ENCODE measurements at places on chromosomes 4 and X.

GRCh38 chr4:866761-867390, 40.9 kb upstream of the CPLX1 start:
- no peak for DNase-seq

DNA sequence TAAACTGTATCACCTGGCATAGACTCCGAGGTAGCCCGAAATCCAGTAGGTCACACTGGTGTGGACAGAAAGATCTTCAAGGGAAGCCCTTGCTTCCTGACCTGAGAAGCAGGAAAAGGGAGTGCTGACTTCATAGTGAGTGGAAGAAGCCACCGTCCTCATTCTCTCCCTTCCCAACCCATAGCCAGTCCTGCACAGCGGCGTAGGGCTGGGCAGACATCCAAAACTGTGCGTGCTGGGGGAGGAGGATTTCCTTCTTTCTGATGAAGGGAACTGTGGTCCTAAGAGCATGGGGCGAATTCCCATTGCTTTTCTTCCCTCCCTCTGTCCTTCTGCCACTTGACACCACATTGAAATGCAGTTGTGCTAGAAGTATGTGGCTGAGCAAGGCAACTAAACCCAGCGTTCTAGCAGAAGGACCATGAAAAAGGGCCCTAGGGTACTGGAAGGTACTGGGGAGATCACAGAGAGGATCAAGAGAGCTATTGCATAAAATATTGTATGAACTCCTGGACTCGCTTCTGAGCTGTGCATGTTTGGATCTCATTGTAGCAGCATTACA, 66.9 kb downstream of the STOX2 start:
- no peak for DNase-seq

- DNase-seq, result no peak
These were observed 31.6 kb downstream of the CYTL1 start for GRCh38 chr4:4987656-4988055.

- DNase-seq, result no peak
These were observed 1052.6 kb downstream of the ADGRL3 start for GRCh38 chr4:62252728-62253127.

DNA sequence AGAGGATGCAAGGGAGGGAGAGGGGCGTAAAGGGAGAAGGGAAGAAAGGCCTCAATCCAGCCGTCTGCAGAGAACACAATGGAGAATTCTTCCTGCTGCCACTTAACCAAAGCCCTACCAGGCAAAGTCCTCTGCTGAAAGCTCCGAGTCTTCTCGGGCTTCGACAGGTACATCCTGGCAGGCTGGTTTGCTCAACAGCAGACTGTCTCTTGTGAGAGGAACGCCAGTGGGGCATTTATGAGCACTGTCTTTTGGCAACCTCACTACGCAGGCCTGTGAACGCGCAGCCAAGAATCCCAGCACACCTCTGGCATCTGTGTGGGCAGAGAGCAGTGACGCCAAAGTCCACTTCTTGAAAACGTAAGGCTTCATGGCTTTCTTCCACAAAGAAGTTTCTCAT, 207.5 kb upstream of the FAM9B start:
- DNase-seq, result no peak

DNA sequence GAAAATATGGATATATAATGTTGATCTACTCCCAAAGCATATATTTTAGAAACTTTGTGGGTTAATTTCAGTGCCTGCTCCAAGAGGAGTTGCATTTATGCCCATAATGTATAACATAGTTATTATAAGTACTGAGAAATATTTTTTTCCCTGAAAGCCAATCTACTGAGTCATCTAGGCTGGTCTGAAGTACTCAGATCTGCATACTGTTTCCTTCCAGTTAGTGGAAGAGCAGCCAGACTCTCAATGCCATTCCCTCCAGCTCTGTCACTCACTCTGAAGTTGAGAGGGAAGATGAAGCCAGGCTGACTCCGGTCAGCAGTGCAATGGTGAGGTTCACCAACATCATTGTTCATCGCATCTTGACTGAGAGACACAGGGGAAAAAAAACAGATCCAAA, 505.1 kb downstream of the PPARGC1A start:
- DNase-seq, result no peak

GRCh38 chr4:2900741-2901140, 57.1 kb downstream of the ADD1 start:
- DNase-seq, result no peak

DNA sequence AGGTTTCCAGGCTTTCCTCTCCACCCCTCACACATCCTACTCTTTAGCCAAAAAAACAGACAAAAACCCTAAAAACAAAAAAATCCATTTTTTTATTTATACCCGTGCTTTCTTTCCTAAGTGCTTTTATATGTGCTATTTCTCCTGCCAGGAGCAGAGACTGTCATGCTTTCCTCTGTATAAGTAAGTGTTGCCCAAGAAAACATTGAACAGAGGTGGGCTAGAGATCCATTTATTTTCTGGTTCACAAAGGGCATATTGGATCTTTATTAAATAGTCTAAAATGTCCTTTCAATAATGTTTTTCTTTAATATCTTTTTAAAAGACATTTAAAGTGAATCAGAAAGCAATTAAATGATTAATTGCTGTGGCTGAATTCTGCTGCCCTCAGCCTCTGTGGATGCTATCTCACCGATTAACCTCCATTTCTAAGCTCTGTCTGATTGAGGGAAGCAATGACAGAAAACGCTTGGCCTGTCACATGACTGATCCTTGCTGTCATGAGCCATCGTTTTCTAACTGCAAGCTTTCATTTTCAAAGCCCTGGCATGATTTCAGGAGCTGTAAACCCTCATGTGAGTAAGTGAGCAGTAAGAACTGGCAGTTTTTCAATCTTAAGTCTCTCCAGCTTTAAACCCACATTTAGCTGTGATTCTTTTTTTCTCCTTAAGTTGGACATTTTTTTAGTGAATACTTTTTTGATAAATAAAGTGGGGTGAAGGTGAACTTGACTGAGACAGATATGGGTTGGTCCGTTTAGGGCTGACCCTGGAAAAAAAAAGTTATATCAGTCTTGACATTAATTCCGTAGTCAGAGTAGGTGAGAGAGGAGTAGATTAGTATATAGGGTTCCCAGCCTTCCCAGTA, 180.7 kb upstream of the PGRMC2 start:
- DNase-seq, result no peak

GRCh38 chr4:150982557-150983233, 32.4 kb downstream of the LRBA start:
- no peak for DNase-seq

DNA sequence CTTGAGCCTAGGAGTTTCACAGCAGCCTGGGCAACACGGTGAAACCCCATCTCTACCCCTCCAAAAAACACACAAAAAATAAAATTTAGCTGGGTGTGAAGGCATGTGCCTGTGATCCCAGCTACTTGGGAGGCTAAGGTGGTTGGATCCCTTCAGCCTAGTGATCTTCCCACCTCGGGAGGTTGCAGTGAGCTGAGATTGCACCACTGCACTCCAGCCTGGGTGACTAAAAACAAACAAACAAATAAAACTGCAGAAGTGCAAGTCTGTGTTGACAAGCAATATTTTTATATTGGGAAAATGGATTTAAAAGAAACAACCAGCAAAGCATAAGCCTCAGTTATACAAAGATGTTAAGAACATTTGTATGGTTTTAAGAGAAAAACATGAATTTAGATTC, 46.1 kb downstream of the IGFBP7 start:
- no peak for DNase-seq

- DNase-seq, result no peak
These were observed 25.8 kb upstream of the USP46 start for GRCh38 chr4:52684896-52685295.

DNA sequence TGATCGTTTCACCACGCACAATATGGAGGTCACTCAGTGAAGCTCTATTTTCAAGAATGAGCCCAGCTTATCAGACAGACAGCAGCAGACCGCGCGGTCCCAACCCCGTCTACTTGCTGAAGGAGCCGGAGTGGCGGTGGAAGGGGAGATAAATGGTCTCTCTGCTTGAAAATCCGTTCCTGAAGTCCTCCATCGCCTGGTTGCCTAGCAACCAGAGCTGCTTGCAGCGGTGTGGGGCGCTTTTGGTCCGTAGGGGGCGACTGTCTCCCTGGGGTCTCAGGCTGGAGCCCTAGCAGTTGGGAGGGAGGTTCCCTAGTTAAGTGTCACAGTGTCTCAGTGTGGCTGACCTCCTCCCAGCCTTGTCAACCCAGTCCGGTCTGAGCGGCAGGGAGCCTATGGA, 8.3 kb upstream of the DLG3 start:
- DNase-seq, result no peak

DNA sequence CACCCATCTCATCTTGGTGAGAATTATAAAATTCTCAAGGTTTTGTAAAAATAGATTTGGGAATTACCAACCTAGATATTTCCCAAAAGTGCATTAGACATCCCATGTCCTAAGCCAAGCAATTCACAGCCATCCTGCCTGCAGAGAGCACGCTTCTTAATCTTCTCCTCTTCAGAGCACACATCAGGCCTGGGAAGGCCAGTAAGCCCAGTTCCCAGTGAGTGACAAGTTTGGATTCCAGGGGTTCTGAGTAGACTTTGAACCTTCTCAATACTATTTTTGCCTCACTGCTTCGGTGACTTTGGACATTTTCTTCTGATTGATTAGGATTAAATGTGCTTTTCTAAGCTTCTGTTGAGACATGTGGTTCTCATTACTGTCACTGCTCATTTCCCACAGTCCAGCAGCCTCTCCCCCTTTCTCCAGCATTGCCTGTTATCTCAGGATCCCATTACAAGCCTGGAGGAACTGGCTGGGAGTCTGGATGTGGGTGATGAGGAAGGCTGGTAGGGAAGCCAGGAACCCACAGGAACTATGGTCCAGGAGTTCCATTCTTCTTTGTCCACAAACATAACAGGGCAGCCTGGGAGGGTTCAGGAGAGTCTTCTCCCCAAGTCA, 56.4 kb upstream of the TMEM150C start:
- DNase-seq, result no peak

GRCh38 chr4:113243312-113243711, 193.9 kb downstream of the ANK2 start:
- no peak for DNase-seq

DNA sequence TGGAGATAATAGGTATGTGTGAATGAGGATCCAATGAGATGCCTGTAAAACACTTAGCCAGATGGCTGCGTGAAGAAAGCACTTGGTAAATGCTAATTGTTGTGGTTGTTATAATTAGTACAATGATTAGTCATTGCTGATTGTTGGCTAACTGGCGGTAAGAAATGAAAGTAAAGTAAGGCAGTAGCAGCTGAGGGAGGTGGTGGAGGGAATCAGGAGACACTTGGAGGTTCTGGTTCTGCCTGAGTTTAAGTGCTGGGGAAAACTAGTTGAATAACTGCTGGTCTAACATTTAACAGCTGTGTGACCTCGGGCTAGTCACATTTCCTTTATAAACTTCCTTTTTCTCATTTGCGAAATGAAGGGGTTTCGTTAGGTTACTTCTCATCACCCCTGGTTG, 30.9 kb downstream of the CD38 start:
- no peak for DNase-seq

- no peak for DNase-seq
These were observed 2.9 kb upstream of the ATOH1 start for GRCh38 chr4:93825551-93826216.

DNA sequence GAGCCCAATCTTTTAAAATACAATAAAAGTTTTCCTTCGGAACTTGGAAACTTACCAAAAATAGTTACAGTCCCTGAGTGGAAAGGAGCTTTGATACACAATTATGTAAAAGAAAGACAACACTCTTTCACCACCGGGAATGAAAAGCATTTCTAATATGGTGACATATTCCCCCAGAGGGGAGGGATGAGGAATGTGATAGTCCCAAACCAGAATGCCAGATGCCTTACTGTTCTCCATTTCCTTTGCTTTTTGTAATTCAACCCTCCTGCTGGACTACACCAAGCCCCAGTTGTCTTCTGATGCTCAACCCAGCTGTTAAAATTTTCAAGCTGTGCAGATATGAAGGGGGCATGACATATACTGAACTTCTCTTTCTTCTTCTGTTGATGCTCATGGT, 4.1 kb downstream of the PRIMPOL start:
- DNase-seq, result no peak

GRCh38 chr4:108334031-108334430, 165.3 kb upstream of the LEF1 start:
- no peak for DNase-seq

DNA sequence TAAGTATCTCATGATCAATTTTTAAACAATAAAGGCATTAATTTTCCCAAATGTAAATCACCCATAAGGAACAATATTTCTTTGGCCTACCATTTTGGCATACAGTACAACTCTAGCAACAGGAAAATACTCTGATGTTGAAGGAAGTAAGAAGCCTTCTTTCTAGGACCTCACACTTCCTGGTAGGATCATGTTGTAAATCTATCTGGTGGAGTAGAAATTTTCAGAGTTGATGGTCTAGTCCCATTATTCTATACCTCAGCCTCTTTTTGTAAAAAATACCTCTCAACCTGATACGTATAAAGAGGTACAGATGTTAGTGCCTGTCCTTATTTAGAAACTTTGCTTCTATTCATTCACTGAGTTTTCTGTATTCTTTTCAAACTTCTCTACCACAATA, 40.2 kb upstream of the GRID2 start:
- DNase-seq, result no peak

DNA sequence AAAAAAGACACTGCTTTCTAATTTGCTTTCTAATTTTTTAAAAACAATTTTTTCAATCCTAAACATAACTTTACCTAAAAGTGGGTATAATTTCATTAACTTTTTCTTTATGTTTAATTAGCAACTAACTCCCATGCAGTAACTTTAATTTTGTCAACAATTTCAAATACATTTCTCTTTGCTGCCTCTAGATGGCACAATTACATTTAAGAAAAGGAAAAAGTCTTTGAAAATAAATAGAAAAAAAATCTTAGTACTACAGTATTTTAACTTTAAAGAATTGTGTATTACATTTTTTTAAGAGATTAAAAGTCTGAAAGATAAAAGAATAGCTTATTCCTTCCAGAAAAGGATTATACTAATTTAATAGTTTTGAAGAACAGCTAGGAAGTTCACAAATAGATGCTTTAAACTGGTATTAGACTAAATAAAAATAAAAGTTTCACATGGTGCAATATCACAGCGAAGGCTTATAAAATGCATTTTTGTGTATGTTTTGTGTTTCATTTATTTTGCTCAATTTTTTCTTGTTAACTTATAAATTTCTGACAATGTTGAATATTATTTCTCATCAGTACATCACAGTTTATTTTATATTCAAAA, 105.1 kb downstream of the ADGRA3 start:
- DNase-seq, result no peak

GRCh38 chr4:5757091-5757490, 46.1 kb downstream of the EVC start:
- DNase-seq, result no peak

- no peak for DNase-seq
These were observed 328.6 kb upstream of the ARX start for GRCh38 chrX:25344161-25344936.

- no peak for DNase-seq
These were observed 36.8 kb upstream of the SPON2 start for GRCh38 chr4:1208970-1209704.

- no peak for DNase-seq
These were observed 558.5 kb upstream of the DIAPH2 start for GRCh38 chrX:96126182-96126581.

GRCh38 chr4:173301518-173302201, 32.5 kb downstream of the HMGB2 start:
- DNase-seq, result no peak
